CD4-positive, alpha-beta T cell treated with Interleukin-21 for 1 hour (primary cell): ENCODE measurements at places on chromosomes 12 and 14.
A peak's percentile ranks its signal among the peaks of the same experiment; 100 is the strongest.

DNA sequence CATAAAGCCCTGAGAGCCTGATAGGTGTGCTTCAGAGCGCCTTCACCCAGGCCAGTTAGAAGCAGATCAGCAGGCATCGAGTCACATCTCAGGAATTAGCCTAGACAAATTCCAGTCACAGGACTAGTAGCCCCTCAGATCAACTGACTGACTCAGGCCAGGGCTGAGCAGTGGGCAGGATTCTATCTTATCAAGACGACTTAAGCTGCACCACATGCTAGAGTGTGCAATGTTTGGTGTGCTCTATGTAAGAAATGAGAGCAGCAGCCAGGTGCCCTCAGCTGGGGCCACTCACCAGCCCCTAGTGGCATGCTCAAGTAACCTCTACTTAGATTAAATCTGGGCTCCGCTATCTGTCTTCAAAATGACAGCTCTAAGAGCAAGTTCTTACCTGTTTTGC, 19.7 kb upstream of the NGB start:
- DNase-seq = no peak

DNA sequence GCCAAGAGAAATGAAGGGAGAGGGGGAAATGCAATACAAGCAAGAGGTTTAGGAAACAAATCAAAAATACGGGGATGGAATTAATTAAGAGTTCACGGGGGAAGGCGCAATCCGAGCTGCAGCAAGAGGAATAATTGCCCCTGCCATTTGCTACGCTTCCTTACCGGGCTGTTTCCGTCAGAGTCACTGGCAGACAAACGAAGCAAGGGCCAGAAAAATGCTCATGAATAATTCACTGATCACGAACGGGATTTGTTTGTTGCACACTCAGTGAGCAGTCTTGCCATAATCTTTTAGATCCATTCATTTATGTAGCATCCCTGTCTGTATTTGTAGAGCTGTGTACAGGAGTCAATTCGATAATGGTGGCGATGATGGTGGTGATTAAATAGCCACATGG, 39.0 kb downstream of the PLXNC1 start:
- DNase-seq = no peak

- no peak for DNase-seq
Observed at GRCh38 chr12:66119229-66119869, 11.2 kb downstream of the LLPH start.

- no peak for DNase-seq
Observed at GRCh38 chr12:91889059-91889458, 256.6 kb downstream of the BTG1 start.

- DNase-seq = no peak
Observed at GRCh38 chr12:115322275-115322674, 638.3 kb upstream of the TBX3 start.

- no peak for DNase-seq
Observed at GRCh38 chr12:44749566-44749965, 126.5 kb downstream of the NELL2 start.

GRCh38 chr14:68191567-68192321, 372.2 kb downstream of the RAD51B start:
- no peak for DNase-seq

DNA sequence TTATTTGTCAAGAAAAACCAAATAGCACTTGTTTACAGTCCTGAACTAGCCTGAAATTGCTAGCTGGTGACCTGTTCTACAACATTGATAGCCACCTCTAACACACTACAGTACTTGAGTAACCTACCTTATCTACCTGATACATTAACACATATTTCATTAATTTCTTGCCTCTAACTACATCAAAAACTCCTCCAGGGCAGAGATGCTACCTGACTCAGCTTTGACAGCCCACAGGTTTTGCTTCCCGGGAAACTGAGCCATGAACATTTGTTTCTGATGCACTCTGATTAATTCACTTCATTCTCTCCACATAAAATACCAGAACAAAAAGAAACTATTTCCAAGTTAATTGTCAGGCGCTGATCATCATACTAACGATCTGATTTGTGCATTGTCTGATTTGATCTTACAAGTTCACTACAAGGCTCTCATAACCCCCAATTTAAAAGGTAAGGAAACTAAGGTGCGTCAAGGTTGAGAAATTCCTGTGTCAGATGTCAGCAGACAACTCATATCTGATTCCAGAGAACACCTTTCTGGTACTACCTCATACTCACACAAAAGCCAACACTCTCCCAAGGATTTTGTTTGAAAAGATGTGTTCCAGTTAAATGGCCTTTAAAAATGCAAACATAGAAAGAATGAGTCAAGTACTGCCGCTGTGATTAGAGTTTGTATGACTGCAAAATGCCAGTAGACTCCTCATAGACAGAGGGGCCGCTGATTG, 768.7 kb downstream of the BCL11B start:
- no peak for DNase-seq

DNA sequence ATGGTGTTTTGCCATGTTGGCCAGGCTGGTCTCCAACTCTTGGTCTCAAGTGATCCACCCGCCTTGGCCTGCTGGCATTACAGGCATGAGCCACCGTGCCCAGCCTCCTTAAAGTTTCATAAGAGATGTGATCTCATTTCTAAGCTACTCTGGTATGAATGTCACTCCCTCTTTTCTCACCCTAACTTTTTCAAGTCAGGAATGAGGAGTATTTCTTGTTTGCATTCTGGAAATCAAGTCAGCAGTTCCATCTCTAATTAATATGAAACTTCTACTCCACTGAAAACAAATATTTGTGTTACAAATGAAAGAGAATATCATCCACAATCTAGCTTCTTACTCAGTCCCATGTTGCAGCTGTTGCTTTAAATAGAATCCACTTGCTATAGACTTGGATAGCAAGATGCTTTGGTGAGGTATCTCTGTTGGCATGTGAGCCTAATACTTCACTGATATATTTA, 61.3 kb downstream of the ARF6 start:
- no peak for DNase-seq

DNA sequence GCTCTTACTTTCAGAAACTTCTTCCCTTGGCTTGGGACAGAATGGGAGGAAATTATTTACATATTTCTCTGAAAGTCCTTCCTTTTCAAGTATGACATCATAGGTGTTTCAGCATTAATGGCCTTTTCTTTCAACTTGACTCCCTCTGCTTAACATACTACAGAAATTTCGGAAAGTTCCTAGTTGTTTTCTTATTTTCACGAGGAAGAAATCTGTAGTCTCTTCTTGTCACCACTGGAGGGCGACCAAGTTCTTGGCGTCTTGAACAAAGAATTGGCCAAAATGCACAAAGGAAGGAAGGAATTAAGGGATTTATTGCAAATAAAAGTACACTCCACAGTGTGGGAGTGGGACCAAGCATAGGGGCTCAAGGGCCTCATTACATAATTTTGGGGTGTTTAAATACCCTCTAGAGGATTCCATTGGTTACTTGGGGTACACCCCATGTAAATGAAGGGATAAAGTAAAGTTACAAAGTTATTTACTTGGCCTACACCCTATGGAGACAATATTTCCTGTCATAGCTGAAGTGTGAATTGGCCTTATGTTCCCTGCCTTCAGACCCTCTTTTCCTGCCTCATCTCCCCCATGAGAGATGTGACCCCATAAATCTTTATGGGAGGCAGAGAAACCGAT, 70.4 kb downstream of the RPL10L start:
- no peak for DNase-seq

GRCh38 chr12:96258104-96258961, 64.2 kb downstream of the ELK3 start:
- DNase-seq = peak; percentile 36

- DNase-seq = no peak
Observed at GRCh38 chr14:20791187-20791586, 10.1 kb downstream of the RNASE6 start.

DNA sequence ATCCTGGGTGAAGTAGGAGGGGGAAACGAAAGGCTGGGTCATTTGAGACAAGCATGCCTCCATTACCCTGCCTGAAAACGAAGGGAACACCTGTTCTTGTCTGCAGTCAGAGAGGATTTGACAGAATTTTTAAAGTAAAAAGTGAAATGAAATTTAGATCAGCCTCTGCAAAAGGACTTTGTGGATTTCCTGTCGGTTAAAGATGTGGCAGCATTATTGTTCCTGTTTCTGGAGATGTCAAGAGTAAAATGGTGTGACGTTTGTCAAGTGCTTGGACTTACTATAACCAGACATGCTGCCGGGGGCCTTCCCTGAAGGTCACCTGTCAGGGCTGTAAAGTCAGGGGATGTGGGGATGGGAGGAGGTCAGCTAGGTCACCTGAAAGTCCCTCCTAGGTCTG, 32.0 kb downstream of the NRXN3 start:
- no peak for DNase-seq

- no peak for DNase-seq
Observed at GRCh38 chr14:99157246-99157645, 114.8 kb downstream of the BCL11B start.

- no peak for DNase-seq
Observed at GRCh38 chr12:76942267-76942666, 63.4 kb upstream of the CSRP2 start.

GRCh38 chr12:94638521-94638920, 11.8 kb downstream of the TMCC3 start:
- no peak for DNase-seq

- DNase-seq = no peak
Observed at GRCh38 chr14:38528582-38528981, 272.7 kb upstream of the CLEC14A start.

- DNase-seq = no peak
Observed at GRCh38 chr14:102848830-102849525, 71.7 kb downstream of the TRAF3 start.

GRCh38 chr14:97106166-97106565, 309.0 kb downstream of the VRK1 start:
- DNase-seq = no peak

GRCh38 chr12:19846574-19846973, 407.3 kb downstream of the AEBP2 start:
- DNase-seq = no peak

DNA sequence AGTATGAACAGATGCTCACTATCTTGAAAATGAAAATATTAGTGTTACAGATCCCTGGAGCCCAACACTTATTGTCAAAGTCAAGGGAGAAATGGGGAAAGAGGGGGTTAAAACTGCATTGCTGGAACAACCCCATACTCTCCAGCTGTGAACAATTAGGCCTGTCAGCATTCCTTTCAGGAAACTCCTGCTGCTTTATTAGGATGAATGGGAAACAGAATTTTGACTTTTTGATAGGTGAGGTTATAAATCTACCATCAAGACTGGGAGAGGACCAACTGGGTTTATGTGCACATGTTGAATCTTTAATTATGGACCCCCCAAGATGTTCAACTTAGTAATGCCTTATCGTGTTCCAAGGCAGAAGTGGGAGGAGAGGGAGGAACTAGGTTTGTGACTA, 85.0 kb downstream of the TMTC1 start:
- no peak for DNase-seq

DNA sequence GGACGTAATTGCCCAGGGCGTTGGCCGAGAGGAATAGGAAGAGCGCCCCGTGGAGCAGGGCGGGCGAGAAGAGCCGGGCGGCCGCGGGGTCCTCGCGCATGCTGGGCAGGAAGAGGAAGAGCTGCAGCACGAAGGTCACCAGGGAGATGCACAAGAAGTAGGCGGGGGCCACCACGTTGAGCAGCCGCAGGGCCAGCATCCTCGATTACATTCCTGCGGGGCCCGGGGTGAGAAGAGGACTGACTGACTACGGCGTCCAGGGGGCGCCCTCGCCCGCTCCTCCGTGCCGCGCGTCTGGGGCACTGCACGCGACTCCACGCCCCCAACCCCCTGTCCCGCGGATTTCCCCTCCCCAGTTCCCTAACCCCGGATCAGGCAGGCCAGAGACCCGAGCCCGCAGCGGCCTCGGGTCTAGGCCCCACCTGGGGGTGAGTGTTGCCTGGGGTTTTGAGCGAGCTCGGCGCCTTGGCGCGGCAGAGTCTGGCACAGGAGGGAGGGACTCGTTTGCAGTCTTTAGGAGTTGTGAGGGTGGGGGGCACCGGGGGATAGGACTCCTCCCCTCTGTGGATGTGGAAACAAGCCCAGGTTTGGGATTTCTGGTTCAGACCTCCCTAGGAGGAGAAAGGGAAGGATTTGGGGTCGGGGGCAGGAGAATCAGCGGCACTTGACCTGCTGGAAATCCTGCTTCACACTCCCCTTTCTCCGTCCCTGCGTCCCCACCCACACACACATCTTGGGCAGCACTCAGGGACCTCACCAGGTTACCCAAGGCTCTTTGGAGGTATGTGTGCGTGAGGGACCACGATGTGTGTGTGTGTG, 1.8 kb downstream of the ZDHHC22 start:
- peak; percentile 18 for DNase-seq

DNA sequence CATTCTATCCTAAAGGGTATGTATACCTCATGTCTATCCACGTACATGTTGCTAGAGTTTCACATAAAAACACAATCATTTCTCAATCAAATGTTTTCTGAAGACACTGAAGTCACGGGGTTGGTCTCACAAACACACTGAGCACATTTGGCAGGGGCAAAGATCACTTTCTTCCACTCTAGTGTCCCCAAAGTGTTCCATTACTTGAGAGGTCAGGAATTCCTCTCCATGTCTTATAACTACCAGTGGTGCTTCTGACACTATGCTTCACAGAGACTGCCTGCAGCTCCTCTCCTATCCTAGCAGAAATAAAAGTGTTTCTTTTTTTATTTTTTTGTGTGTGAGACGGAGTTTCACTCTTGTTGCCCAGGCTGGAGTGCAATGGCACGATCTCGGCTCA, 19.1 kb downstream of the ZFYVE1 start:
- no peak for DNase-seq

GRCh38 chr12:14999695-15000365, 27.0 kb downstream of the PDE6H start:
- no peak for DNase-seq

DNA sequence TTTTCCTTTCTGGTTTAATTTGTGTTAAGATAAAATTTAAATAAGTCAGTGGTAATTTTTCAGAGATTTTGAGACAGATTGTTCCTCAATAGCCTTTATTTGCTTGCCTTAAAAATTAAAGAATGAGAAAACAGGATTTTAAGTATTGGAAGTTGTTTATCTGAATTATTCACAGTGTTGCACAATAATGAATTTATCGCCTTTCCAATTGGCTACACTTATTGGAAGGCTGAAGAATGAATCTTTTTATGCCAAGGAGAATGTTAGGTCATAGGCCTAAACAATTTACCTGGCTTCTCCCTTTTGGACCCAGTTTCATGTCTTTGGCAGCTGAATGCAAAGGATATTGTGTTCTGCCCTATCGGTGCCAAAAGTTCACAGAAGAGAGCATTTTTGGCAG, 250.2 kb downstream of the NPAS3 start:
- no peak for DNase-seq

GRCh38 chr12:14113031-14113430, 131.6 kb upstream of the GRIN2B start:
- no peak for DNase-seq

DNA sequence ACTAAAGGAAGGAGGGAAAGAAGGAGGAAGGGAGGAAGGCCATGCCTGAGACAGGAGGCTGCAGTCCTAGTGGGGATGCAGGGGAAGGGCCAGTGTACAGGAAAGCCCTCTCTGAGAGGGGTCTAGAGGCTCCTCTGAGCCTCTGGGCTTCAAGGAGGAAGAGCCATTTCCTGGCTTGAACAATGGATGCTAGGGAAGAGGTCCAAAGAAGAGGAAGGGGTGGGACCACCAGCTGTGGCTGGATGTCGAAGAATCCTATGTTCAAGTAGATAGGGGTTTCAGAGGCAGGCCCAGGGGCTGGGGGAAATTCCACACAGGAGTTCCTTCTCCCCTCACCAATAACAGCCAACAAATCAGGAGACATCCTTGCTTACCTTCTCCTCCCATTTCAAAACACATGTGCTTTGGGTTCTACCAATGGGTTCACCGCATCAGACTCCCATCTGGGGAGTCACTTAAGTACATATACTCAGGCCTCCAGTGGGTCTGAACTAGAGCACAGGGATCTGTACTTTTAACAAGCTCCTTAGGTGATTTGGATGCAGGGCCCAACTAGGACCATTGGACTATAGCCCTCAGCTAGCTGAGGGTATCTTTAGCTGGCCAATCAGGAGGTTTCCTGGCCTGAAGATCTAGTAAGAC, 32.4 kb downstream of the PRPF40B start:
- no peak for DNase-seq
